ENCODE measurements at places on chromosomes 11 and 22. TPM values are rescaled to one million over a fixed set of nuclear protein-coding genes. Genes with fewer than 3 reads are reported as not detected.

Gene MMP13
- 0.08 TPM for polyA plus RNA-seq

Gene FIBIN
- 97.6 TPM for polyA plus RNA-seq

Gene MUC5AC
- polyA plus RNA-seq: 0.02 TPM

Gene TRPM5
- 0.08 TPM for polyA plus RNA-seq

Gene DBX1
- 0.15 TPM for polyA plus RNA-seq

Gene TRIM44
- polyA plus RNA-seq: 33.5 TPM

Gene RIBC2
- polyA plus RNA-seq: 2.5 TPM

Gene MMP10
- not detected for polyA plus RNA-seq

Gene DENND6B
- polyA plus RNA-seq: 45.7 TPM

Gene SLC17A6
- polyA plus RNA-seq: 57.1 TPM

Gene MS4A6A
- 3.7 TPM for polyA plus RNA-seq

Gene DTX4
- polyA plus RNA-seq: 108 TPM

Data from spinal cord (tissue), 10 donors.